ENCODE measurements at places on chromosomes 3 and 15.

DNA sequence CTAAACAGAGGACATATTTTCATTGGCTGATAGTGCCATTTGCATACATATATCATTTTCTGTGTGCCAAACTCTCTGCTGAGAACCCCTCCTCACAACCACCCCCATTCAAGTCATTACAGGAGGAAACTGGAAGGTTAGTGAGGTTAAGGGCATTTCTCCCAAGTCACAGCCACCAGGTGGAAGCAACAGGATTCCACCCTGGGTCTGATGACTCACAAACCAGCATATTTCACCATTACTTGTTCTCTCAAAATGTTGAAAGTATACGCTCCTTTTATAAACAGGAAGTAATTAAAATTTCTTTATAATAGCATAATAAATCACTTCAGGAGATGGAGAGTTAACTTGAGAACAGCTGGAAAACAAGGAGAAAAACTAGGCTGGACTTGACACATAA, 398.6 kb upstream of the WNT5A start:
- DNase-seq: no peak

DNA sequence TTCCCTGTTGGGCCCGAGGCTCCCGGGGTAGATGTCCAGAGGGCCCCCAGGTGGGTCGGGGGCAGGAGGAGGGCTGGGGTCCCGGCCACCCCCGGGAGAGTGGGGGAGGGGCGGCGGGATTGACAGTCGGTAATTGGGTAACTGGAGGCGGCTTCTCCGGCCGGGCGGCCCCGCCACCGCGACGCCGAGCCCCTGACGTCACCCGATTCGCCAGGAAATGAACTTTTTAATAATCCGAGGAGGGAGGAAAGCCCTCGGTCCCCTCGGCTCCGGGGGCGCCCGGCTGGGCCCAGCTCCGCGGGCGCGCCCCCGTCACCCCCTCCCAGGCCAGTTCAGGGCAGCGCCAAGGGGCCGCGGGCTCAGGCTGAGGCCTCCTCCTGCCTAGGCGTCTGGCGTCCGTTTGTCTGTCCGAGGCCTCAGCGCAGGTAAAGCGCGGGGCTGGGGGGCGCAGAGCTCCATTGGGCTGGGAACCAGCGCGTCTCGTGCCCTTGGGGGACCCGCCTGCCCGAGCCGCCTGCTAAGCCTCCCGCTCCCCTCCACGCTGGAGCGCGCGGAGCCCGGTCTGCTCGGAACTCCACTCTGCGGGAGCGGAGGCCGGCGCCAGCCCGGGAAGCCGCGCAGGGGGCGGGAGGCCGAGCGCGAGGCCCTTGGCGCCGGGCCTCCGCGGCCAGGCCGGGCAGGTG, 3.9 kb downstream of the GATA2 start:
- no peak for DNase-seq

DNA sequence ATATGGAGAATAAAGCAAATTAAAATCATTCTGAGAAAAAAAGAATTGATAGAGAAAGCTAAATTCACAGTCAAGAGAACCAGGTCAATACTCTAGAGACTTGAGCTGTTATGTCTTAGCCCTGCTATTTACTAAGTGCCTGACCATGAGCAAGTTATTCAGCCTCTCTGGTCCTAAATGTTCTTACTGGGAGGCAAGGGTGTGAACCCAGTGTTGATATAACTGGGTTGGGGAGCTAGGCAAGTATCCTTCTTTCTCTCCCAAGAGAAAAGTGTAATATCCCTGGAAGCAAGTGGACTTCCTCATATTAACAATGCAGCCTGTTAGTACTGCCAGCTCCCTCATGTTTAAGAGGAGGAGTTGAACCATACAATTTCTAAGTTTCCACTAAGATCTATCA, 488.9 kb upstream of the RASGRP1 start:
- DNase-seq: no peak

- DNase-seq: no peak
Measured at GRCh38 chr15:67130166-67130565, 64.8 kb downstream of the SMAD3 start.

DNA sequence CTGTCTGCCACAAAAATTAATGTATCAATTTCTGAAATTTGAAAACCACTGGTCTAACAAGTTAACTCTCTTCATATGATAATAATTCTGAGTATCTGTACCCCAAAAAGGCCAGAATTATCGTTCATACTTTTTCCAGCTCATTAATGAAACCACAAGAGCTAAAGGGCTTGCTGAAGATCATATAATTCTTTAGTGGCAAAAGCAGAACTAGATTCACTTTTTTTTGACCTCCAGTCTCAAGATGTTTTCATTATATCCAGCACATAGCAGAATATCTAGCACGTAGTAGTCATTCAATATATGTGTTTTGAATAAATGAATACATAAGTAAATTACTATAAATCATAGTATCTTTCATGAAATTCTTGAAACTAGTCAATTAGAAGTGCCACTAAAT, 246.7 kb upstream of the KCNH8 start:
- DNase-seq: no peak

DNA sequence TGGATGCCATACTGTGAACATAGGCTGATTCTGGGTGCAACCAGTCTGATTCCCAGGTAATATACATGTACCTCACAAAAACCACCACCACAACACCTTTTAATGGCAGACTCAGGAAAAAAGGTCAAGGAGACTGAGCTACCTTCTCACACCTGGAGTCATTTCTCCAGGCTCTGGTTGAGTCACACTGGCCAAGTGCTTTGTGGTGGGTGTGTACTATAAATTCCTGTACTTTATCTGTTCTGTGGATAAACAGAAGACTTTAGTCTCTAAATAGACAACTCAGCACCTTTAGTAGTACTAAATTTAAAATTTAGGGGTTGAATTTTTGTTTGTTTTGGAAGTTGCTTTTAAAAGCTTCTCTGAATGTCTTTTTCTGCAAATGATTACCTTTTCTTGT, 46.7 kb downstream of the TOP2B start:
- DNase-seq: no peak

DNA sequence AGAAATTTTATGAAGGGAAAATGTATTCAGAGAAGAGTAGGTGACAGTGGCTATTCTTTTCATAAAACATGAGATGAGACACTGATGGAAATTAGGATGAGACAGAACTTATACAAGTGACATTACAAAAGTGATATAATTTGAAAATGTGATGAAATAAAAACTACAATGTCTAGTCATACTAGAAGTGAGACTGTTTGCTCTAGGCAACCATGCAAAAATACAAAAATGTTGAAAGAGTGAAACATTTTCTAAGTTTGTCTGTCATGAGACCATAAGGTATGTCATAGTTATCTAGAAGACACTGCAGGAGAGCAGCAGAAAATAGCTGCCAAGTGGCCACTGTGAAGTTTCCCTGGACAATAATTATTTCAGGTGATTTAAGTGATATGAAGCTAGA, 459.5 kb downstream of the DIPK2A start:
- no peak for DNase-seq

GRCh38 chr3:66437341-66437929, 63.4 kb downstream of the LRIG1 start:
- no peak for DNase-seq

- DNase-seq: no peak
Measured at GRCh38 chr3:112247900-112248299, 46.1 kb downstream of the SLC9C1 start.

GRCh38 chr3:72446218-72447058, 401.8 kb downstream of the SHQ1 start:
- DNase-seq: peak; percentile 24

DNA sequence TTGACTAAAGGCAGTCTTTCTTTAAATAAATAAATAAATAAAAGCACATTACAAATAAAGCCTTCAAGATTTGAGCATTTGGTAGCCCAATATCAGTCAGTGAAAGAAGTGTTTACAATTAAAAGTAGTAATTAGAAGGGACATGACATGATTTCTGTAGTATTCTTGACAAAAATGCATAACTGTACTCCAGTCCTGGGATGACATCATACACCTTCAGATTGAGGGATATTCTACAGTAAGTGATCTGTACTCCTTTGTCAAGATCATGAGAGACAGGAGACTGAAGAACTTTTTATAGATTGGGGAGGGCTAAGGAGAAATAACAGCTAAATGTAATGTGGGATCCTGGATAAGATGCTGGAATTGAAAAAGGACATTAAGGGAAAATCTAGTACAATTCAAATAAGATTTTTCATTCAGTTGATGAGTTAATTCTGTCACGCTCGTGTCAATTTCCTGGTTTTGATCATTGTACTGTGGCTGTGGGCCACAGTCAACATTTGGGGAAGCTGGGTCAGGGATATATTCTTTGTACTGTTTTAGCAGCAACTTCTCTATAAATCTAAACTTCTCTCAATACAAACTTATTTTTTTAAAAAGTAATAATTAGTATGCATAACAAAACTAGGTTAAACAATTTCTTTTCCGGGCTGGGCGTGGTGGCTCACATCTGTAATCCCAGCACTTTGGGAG, 314.8 kb downstream of the PTPRG start:
- no peak for DNase-seq

DNA sequence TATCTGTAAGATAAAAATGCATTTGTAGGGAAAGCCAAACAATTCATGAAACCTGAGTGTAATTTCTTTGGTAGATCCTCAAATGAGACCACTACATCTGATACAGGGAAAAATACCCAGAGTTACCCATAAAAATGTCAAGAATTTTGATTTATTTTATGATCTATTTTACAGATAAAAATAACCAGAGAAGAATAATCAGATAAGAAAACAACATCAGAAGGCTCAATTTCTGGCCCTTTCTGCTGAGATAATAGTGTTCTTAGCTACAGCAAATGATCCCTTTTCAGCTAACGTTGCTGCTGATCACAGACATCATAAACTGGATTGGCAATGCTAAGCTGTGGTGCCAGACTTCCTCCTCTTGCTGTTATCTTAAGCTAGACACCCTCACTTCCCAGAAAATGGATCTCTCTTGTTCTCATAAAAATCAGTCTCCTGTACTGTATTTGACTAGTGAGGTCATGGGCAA, 21.3 kb upstream of the TMEM108 start:
- no peak for DNase-seq

DNA sequence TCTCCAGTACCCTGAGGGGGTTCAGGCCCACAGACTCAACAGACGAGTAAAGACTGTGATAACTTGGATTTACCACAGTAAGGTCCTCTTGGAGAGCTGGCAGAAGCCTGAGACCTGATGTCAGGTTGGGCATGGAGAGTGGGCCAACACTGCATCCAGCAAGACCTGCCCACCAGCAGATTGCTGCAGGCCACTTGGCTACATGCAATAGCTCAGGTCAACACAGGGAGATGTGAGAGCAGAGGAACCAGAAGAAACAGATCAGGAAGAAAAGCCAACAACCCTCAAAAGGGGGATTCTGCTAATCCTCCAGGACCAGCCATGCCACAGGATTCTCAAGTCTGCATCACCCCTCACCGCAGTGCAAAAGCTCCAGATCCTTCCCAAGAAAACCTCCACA, 1.7 kb upstream of the IP6K1 start:
- no peak for DNase-seq

Data from memory B cell (primary cell).